ENCODE measurements at places on chromosomes 3 and 15.

- no peak for DNase-seq
These were observed 852.4 kb downstream of the TUSC7 start for GRCh38 chr3:117562000-117562399.

DNA sequence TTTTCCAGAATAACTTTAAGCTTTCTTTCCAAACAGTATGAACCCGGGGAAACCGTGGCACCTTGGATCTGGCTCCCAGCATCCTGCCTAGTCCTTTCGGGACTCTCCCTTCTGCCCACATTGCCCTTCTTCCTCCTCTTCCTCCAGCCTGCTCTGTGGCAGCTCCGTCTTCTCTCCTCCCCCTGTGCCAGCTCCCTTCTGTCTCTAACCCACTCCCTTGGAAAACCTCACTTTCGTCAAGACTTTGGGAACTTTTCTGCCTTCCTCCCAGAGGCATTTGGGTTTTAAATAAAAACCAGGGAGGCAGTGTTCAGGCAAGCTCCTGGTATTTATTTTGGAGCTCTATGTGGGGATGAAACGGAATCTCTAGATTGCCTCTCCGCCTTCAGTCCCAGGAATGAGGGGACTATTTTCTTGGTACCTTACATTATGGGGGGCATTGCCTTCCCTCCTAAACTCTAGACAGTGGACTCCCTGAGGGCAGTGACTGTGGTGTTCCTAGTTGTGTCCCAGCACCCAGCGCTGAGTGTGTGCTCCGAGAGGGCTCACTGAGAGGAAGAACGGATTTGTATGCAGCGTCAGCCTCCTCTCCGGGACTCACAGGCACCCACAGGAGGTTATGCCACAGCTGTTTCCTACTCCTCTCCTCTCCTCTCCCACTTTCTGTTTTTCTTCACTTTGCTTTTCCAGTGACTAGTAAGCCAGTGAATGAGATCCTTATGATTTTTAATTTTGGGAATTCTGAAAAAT is 105.4 kb upstream of the MRPS22 start:
- no peak for DNase-seq

DNA sequence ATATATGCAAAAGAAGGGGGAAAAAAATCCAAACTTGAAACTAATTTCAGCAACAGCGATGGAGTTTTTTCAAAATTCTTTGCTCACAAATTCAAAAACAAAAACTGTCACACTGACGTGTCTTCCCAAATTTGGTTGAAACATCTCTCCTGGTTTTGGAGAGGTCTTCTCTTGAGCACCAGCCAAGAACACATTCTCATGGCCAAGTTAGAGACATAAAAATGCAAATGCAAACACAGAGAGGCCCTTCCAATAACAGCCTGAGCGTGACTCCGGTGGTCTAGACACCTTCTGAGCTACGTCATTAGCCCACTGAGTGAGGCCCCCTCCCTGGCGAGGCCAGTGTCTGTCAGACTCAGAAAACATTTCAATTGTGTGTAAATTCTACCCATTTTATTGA is 436.0 kb upstream of the PROK2 start:
- DNase-seq: no peak

DNA sequence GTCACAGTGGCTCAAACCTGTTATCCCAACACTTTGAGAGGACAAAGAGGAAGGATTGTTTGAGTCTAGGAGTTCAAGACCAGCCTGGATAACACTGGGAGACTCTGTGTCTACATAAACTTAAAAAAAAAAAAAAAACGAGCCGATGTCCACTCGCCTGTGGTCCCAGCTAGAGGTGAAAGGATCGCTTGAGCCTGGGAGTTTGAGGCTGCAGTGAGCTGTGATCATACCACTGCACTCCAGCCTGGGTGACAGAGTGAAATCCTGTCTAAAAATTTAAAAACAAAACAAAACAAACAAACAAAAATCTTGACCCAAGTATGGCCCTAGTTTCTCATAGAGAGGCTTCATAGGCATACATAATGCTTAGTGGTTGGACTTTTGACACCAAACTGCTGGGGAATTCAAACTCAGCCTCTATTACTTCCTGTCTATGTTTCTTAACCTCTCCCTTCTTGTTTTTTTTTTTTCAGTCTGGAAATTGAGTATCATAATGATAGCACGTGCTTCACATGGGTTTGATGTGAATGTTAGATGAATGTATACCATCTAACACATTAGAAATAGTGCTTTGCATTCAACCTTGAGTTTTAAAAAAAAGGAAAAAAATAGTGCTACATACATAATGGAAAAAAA is 46.4 kb upstream of the CAPN7 start:
- DNase-seq: peak; percentile 4

DNA sequence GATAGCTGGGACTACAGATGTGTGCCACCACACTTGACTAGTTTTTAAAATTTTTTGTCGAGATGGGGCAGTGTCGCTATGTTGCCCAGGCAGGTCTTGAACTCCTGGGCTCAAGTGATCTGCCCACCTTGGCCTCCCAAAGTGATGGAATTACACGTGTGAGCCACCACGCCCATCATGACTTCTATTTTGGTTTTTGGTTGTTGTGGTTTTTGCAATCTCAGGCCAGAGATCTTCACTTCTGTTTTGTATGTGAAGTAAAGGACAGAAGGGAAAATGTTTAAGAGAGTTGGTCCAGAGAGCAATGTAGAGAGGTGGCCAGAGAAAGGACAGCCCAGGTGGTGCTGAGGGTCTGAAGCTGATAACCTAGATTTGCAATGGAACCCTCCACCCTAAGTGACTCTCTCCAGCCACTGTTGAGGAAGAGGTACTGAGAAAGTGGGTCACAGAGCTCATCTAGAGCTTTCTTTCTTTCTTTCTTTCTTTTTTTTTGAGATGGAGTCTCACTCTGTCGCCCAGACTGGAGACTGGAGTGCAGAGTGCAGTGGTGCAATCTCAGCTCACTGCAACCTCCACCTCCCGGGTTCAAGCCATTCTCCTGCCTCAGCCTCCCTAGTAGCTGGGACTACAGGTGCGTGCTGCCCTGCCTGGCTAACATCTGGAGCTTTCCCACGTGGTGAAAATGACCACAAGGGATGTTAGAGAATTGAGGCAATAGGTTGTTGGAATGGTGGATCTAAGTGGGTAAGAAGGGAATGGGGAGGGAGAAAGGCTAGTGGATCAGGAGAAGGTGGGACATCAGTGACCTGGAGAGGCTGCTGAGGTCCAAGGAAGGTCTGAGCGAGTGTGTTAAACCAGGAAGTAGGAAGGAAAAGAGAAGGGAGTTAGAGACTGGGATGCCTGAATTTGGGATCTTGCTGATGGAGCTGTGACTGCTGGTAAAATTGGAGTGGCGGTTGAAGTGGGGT is 22.4 kb upstream of the SEMA4B start:
- DNase-seq: no peak

All from NB4 (cell line).